Mesothelial cell of epicardium (in vitro differentiated cells): ENCODE measurements at places on chromosomes 5 and 9.

GRCh38 chr5:148774313-148774712 is 52.1 kb upstream of the ADRB2 start:
- DNase-seq: no peak

DNA sequence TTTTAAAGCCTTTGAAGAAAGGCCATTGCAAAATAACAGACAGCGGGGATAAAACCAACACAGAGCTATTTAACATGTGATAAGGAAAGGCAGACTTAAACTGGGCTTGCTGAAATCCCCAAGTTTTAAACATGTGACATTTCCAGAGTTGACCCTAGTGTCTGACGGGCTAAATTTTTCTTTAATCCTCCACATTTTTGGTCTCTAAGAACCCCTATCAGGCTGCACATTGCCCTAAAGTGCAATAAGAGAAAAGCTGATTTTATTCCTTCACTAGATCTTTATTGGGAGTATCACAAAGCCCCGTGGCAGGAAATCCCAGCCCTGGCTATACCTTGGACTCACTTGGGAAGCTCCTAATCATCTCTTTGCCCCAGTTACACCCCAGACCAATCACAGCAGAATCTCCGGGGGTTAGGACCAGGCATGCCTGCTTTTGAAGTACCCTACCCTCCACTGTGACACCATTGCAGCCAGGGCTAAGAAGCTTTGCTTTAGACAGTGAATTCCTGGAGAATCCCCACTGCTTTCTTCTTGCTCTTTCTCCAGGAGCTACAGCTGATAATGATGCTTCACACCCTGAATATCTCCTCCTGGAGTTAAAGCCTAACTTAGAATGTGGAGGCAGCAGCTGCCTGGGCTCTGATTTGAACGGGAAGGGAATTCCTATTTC is 20.1 kb upstream of the COL15A1 start:
- DNase-seq: no peak

GRCh38 chr9:89277454-89277853 is 33.5 kb upstream of the CKS2 start:
- DNase-seq: no peak

DNA sequence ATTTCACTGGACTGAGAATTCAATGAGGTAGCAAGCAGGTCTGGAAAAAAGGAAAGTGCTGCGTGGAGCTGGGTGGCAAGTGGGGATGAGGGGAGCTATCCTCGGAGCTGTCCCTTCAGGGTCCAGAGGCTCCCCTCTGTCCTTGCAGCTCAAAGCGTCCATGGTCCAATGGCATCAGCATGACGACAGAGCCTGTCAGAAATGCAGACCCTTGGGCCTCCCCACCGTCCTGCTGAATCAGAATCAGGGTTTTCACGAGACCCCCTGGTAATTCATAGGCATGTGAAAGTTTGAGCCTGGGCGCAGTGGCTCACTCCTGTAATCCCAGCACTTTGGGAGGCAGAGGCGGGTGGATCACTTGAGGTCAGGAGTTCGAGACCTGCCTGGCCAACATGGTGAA is 5.5 kb downstream of the HIGD2A start:
- DNase-seq: no peak

DNA sequence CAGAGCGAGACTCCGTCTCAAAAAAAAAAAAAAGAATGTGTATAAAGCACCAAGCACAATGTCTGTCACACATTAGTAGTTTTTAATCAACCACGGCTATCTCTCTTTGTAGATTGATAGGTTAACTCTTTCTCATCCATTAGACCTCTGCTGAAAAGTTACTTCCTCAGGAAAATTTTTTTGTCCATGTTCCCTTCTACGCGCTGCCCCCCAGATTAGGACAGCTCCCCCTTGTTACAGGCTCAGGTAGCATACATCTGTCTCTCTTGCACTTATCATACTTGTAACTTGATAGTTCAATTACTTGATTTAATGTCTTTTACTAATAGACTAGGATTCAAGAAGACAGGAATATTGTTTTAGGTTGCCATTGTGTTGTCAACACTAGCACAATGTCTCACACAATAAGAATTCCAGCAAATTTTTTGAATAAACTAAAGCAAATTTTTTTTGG is 1.5 kb downstream of the SPDL1 start:
- no peak for DNase-seq

GRCh38 chr9:89879276-89879675 is 274.5 kb downstream of the GADD45G start:
- no peak for DNase-seq

- DNase-seq: no peak
Measured at GRCh38 chr5:103451261-103451660, 111.3 kb downstream of the NUDT12 start.

DNA sequence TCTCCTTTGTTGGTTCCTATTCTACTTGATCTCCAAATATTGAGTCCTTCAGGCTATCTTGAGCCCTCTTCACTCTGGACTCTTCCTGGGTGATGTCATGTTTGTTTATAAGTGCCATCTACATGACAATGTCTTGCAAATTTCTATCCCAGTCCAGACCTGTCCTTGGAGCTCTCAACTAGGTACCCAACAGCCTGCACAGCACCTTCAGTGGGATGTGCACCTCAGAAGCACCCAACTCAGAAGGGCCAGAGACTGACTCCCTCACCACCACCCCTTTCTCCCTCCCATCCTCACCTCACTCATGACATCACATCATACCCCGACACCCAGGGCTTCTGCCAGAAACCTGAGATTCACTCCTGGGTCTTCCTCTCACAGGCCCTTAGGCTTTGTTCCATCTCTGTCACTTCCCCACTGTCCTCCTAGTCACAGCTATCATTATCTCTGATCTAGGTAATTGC is 14.4 kb downstream of the TXN start:
- DNase-seq: no peak

GRCh38 chr9:38229104-38229500 is 160.1 kb upstream of the SHB start:
- DNase-seq: no peak

GRCh38 chr5:146947181-146947941 is 68.8 kb upstream of the PPP2R2B start:
- DNase-seq: no peak

GRCh38 chr9:78830301-78830700 is 533.4 kb downstream of the PSAT1 start:
- no peak for DNase-seq

DNA sequence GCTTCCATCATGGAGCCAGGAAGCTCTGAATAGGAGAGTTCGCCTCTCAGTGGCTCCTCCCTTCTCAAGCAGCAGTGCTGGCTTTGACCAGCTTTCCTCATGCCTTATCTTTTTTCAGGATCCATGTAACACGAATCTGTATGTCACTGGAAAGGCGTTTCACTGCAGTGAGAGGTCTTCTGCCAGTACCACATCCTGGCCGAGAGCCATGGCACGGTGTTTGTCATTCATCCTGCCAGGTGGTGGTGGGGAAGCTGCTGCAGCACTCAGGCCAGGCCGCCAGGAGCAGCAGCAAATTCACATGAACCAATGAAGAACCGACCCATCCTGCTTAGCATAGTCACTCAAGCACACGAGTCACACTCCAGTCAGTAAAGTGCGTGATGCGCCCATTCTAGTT is 179.0 kb downstream of the FANCC start:
- no peak for DNase-seq

GRCh38 chr5:148397968-148398595 is 14.3 kb downstream of the FBXO38 start:
- DNase-seq: no peak

DNA sequence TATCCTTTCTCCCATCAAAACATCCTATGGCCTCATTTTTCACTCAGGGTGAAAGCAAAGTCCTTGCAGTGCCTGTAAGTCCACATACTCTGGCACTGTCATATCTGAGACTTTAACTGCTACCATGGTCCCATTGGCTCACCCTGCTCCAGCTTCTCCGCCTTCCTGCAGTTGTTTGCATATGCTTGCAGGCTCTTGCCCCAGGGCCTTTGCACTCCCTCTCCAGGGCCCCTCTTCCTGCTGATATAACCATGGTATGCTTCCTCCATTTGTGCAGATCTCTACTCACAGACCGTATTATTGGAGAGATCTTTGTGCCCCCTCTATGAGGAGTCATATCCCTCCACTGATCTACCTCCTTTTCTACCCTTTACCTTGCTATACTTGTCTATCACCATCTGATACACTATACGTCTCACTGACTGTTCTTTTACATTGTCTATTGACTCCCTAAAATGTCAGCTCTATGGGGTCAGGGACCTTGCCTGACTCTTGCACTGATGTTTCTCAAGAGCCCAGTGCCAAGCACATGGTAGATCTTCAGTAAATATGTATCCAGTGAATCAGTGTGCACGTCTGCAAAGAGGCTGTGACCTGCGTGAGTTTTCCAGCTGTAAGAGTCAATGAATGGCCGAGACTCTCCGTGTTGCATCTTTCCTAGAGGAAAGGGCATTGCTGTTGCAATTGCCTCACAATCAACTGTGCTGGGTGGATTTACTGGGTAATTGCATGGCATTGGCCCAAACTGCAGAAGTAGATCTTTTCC is 81.7 kb upstream of the CPEB4 start:
- DNase-seq: no peak
